ENCODE measurements at places on chromosomes 2 and 18. TPM values are rescaled to one million over a fixed set of nuclear protein-coding genes. Genes with fewer than 3 reads are reported as not detected.

ABCG5 gene
- not detected for total RNA-seq

SERPINB10 gene
- not detected for total RNA-seq

DSEL gene
- total RNA-seq: 0.24 TPM

CABYR gene
- 1.7 TPM for total RNA-seq

FLACC1 gene
- total RNA-seq: 1.8 TPM

ARHGAP15 gene
- 41.4 TPM for total RNA-seq

ZNF513 gene
- total RNA-seq: 9.2 TPM

All from CD8-positive, alpha-beta memory T cell (primary cell).